Right lung (tissue), 10 donors: ENCODE measurements at places on chromosomes 4 and X.

GRCh38 chr4:36392916-36393315, 111.5 kb downstream of the DTHD1 start:
- no peak for DNase-seq

GRCh38 chr4:84895283-84895682, 71.2 kb downstream of the WDFY3 start:
- no peak for DNase-seq

- no peak for DNase-seq
Measured at GRCh38 chr4:180455226-180455625, 1788.0 kb upstream of the TENM3 start.

DNA sequence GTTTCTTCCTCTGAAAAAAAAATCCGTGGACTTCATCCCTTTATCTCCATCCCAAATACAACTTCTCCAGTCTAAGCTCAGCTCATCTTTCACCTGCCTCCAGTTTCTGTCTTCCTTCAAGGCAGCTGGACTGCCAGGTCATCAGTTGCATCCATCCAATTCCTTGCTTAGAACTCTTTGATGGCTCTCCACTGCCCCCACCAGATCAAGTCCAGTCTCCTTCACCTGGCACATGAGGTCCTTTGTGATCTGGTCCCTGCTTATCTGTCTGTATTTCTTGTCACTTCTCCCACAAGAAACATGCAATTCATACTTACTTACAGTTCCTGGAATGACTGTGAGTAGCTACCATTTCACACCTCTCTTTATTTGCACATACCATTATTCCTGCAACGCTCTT, 33.8 kb downstream of the OTUD6A start:
- DNase-seq = no peak

- DNase-seq = no peak
Measured at GRCh38 chr4:168876106-168876505, 133.9 kb downstream of the CBR4 start.

- DNase-seq = no peak
Measured at GRCh38 chr4:175714686-175715085, 97.4 kb downstream of the GPM6A start.

- no peak for DNase-seq
Measured at GRCh38 chr4:104971462-104971861, 175.2 kb upstream of the TET2 start.

DNA sequence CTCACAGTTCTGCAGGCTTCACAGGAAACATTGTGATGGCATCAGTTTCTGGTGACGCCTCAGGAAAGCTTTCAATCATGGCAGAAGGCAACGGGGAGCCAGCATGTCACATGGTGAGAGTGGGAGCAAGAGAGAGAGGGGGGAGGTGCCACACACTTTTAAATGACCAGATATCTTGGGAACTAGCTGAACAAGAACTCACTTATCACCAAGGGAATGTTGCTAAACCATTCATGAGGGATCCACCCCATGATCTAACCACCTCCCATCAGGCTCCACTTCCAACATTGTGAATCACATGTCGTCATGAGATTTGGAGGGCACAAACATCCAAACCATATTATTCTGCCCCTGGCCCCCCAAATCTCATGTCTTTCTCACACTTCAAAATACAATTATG, 43.3 kb upstream of the GPR173 start:
- no peak for DNase-seq

GRCh38 chr4:164440199-164440598, 313.7 kb upstream of the SMIM31 start:
- no peak for DNase-seq

GRCh38 chrX:9913146-9913433, 54.1 kb upstream of the CLDN34 start:
- no peak for DNase-seq

DNA sequence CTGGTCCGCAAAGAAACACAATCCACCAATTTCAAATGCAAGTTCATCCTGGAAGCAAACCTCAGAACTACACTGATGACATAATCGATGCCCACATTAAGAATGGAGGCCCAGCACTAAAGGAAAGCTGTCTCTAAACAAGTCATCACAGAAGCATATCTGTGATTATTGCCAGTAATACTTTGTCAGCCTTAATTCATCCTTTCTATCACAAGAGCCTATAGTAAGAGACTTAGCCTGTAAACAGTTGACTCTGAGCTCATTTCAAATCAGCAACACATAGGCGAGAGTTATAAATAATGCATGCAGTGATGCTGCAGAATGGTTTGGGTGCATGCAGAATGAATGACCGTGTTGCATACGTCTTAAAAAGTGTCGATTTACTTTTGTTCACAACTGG, 105.9 kb upstream of the ZFP42 start:
- DNase-seq = no peak

- DNase-seq = no peak
Measured at GRCh38 chr4:185017964-185018772, at the start of gene HELT. TSS of gene HELT (plus strand) at chr4:185018490. CDS start at chr4:185018929, 439 bp downstream.
